T-helper 9 cell (primary cell): ENCODE measurements at places on chromosomes 5 and 9.

- no peak for DNase-seq
Measured at GRCh38 chr5:6574537-6575245, 58.2 kb downstream of the NSUN2 start.

DNA sequence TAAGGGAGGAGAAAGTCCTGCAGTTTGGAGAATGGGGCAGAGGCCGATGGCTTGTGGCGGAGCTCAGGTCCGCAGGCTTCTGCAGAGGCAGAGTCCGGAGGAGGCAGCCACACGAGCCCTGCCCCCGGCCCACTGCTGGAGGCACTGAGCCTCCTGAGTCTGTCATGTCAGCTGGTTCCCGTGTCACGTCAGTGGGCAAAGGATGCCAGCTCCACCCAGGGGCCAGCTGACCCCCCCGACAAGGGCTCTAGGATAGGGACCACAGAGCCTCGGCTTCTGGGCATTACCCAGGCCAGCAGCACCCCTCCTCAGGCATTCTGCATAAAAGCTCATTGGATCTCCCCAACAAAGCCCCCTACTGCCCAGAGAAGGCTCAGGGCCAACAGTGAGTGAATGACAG, 8.5 kb downstream of the SH3PXD2B start:
- no peak for DNase-seq

DNA sequence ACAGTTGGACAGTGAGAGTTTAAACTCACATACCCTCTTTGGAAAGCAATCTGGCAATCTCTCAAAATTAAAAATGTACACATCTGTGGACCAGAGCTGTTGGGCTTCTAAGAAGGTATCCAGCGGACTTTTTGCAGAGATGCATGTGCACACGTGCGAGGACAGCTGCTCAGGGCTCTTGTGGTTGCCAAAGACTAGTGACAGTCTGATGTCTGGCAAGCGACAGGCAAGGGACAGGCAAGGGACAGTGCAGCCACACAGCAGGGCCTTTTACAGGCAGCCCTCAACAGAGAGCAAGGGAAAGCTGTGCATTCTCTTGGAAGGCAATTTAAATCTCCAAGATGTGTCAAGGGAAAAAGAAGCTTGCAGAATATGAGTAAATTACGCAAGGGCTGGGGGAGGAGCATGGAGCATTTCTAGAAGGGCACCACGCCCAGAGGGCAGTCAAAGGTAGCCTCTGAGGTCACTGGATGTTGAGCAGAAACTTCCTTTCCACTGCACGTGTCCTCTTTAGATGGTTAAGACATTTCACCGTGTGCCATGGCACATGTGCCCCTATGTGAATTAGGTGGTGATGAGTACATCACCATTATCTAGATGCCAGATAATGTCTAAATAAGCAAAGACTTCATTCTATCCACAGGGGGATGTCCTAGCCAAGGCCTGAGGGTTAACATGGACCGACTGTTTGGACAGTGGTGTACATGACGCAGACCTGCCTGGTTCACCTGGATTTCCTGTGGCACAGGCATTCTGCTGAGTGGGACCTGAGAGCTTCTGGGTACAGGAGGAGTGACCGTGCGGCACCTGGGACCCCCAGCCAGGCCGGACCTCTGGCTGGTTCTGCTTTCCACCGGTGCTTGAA, 9.1 kb downstream of the GFPT2 start:
- DNase-seq, result no peak

GRCh38 chr5:127906562-127907204, 176.9 kb upstream of the SLC12A2 start:
- DNase-seq, result no peak

- no peak for DNase-seq
Measured at GRCh38 chr9:108496846-108497245, 358.9 kb downstream of the ACTL7B start.

DNA sequence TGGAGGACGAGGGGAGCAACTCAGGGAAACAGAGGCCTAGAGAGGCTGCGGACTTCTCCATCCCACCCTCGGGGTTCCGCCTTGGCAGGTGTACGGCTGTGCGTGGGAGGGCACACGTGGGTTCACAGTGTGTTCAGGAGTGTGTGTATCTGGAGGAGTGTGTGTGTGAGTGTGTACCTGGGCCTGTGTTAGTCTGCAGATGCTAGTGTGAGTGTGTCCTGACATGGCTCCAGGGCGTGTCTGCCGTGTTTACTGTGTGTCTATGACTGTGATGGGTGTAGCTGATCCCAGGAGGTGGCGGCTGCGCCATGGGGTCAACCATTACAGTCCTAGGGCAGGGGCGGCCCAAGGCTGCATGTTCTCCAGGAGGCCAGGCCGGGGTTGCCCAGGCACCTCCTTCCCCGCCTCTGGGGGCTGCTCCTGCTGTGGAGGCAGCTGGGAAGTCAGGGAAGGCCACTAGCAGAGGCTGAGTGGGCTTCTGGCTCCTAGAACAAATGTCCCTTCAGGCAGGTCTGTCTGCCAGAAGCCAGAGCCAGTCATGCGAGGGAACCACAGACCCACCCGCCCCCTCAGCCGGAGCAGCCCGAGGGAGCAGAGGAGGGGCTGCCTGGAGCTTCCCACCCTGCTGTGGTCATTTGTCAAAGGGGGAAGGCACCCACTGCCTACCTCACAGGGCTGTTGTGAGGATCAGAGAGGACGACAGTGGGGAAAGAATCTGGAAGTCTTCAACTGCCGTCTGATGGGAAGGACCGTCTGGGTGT, 21.4 kb downstream of the CRB2 start:
- no peak for DNase-seq

GRCh38 chr5:99926463-99926862, 608.7 kb upstream of the FAM174A start:
- DNase-seq, result no peak

- DNase-seq, result no peak
Measured at GRCh38 chr5:136054142-136055019, 25.6 kb downstream of the TGFBI start.
